ENCODE measurements at places on chromosomes 6 and 20.

- DNase-seq = peak; percentile 36
Observed at GRCh38 chr20:25389401-25389857, 1.2 kb downstream of the ABHD12 start.

GRCh38 chr6:68649669-68650068 is 14.6 kb downstream of the ADGRB3 start:
- DNase-seq = no peak

DNA sequence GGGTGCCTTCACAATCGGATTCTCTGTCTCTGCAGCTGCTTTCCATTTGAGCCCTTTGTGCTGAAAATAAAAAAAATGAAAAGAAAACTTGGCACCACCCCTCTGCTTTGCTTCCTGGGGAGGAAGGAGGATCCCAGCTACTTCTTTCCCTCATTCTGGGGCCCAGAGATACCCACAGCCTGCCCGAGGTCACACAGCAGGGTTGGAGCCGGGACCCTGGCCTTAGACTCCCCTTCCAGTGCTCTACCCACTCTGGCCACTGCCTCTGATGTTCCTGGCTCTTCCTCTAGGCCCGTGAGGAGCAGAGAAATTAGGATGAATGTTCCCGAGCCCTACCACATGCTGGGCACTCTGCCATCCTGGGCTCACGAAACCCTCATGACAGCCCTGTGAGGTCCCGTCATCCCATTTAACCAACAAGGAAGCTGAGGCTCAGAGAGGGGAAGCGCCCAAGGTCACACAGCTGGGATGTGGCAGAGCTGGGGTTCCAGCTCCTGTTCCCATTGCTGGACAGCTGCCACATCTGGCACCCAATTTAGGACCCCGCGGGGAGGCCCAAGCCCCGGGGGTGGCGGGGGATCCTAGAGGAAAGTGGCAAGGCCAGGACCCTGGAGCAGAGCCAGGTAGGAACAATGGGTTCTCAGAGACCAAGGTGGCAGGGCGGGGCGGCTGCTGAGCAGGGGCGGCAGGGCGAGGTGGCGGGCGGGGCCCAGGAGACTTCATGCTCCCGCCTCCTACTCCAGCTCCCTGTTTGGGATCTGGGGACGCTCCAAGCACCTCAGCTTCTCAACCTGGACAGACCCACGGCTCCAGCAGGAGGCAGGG is 76.6 kb downstream of the CEBPB start:
- DNase-seq = peak; percentile 82

- DNase-seq = peak; percentile 5
Observed at GRCh38 chr6:132934496-132934895, 120.1 kb downstream of the RPS12 start.

DNA sequence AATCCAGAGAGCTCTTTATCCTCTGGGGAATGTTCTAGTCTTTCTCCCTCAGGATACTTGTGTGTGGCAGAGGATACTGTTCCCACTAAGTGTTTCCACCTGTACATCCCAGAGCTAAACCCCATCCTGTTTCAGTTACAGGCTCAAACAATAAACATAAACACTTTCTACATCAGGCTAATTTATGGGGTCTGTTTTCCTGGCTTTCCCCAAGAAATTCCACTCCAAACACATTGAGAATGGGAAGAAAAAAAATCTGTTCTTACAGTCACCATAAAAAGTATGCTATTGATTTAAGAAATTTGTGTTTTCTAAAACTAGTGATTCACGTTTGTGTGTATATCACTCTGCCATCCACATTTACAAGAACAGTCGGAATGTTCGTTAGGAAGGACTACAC is 293.9 kb upstream of the FOXQ1 start:
- no peak for DNase-seq

DNA sequence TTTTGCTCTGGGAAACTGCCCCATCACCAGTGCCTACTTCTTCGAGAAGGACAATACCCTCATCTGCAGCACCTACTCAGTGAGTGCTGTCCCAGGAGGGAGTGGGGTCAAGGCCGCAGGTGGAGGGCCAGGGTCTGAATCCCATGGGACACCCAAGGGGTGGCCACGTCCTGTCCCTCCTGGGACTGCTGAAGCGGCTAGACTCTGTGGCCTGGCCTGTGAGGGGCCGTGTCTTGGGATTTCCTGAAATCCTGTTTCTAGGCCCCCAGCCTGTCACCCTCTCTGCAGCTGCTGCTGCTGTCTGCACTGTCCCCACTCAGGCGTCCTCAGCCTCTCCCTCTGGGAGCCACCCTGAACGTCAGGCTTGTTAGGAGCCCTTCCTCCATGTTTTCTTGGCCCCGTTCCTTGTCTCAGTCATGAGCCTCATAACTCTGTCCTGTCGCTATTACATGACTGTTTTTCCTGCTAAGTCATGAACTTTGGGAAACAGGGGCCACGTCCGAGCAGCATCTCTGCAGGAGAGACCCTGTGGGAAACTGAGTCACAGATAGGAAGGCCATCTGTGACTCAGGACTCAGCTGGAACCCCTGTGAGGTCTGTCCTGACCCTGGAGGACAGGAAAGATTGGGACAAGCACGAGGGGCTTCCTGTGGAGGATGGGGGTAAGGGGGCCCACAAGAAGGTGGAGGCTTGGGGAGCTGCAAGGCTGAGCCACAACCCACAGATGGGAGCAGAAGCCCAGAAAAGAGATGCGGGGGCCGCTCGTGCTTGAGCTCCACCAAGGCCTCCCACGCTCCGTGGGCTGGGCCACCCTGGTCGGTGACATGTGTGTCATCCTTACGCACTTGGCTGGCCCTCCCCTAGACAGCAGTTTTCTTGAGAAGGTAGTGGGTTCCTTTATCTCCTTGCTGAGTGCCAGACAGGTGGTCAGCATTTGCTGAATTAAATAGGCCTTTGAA is 49.9 kb downstream of the EFCAB8 start:
- DNase-seq = no peak

GRCh38 chr6:17703256-17703694 is 3.5 kb downstream of the NUP153 start:
- peak; percentile 95 for DNase-seq

DNA sequence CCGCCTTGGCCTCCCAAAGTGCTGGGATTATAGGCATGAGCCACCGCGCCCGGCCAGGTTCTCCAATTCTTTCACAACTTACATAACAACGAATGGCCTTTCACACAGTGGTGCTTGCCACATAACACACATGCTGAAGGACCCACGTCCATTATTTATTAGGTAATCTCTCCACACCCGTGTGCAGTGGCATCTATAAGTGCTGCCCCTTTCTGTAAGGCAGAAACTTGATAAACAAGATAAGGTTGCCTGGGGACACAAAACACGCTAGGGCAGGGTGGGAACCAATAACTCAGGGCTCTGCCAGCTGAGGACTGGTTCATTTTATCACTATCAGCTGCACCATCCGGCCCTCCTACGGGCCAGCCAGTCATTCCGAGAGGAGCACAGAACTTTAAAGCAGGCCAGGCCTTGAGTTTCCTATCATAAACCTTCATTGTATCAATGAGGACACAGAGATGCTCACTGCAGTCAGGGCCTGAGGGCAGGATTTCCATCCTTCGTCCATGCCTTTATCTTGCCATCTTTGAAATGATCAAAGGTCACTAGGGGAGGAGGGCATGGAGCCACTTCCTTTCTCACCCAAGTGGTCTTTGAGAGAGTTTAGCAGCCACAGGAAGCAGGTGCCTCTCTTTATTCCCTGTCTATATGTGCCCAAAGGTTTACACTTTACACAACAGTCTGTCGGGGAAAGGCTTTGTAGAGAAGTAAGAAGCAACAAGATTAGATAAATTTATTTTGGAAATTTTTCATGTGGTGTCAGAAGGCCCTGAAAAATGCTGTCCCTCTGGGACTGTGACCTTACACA is 37.6 kb downstream of the GPLD1 start:
- DNase-seq = no peak

GRCh38 chr6:130431346-130431852 is 65.6 kb downstream of the TMEM200A start:
- no peak for DNase-seq

GRCh38 chr20:18908109-18908508 is 94.5 kb downstream of the SCP2D1 start:
- no peak for DNase-seq

GRCh38 chr6:163772701-163773100 is 358.2 kb downstream of the QKI start:
- no peak for DNase-seq

DNA sequence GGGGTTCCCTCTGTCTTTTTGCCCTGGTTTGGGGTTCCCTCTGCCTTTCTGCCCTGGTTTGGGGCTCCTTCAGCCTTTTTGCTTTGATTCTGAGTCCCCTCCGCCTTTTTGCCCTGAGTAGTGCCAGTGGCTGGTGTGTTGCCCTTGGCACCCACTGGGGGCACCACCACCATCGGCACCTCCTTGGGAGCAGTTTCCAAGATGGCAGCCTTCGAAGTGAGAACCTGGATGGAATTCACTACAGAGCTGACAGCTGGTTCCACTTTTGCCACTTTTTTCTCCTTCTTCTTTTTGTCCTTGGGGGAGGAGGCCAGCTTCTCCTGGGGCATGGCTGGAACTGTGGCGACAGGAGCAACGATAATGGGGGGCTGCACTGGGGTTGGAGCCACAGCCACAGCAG is 22.2 kb downstream of the RRBP1 start:
- no peak for DNase-seq

- DNase-seq = peak; percentile 79
Observed at GRCh38 chr6:43774776-43775534, 4.9 kb downstream of the VEGFA start.

- no peak for DNase-seq
Observed at GRCh38 chr20:60026010-60026409, 67.8 kb downstream of the CDH26 start.

- DNase-seq = no peak
Observed at GRCh38 chr6:3355011-3355357, 96.2 kb downstream of the PSMG4 start.

- peak; percentile 15 for DNase-seq
Observed at GRCh38 chr6:170037541-170038250, 253.2 kb downstream of the DLL1 start.

DNA sequence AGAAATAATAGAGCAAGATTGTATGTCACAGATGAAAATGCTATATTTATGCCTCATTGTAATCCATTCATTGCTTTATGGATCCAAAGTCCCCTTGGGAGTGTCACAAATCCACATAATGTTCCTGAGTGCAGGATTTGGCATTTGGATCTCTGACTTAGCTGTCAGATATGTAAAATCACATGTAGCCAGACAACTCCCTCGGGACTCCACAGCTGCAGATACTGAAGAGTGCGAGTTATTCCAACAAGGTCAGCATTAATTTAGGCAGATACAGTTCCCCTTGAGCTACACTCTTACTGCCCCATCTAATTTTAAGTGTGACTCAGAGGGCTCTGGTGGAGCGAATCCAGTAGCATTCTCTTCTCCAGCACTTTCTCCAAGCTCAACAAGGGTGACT is 433.2 kb downstream of the CD83 start:
- DNase-seq = peak; percentile 35

DNA sequence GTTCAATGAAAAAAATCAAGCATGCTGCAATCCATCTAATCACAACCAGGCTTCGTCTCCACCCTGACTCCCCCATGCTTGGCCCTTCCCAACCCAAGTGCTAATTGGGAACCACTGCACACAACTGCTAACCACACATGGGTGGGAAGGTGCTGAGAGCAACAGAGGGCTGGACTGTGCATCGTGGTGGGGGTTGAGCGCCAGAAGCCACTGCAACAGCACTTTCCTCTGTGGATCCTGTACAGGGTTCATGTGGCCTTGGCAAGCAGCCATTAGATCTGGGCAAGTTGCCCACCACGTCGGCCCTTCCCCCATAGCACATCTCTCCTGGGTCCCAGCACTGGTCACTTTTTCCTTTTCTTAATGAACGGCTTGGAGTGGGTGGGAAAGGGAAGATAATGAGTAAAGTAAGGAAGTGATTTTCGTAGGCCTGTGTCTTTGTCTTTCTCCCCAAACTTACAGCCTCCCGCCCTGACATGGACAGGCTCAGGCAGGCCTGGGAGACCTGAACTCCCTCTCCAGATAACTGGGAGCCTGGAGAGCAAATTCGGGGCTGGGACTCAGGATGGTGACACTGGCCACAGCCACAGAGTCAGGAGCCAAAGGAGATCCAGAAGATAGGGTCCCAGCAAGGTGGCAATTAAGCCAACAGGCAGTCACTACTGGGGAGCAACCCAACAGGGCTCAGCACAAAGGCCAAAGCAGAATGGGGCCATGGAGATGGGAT is 34.4 kb upstream of the MRPS10 start:
- peak; percentile 42 for DNase-seq
